Sciatic nerve (tissue), 2 donors: ENCODE measurements at places on chromosomes 5 and 9. TPM values are rescaled to one million over a fixed set of nuclear protein-coding genes. Genes with fewer than 3 reads are reported as not detected.

The IL4 gene
- total RNA-seq = not detected

The NMUR2 gene
- total RNA-seq = not detected

The ANKRD34B gene
- total RNA-seq = not detected

The GPR150 gene
- total RNA-seq = 0.49 TPM

The FAM221B gene
- not detected for total RNA-seq

The DTWD2 gene
- total RNA-seq = 6.9 TPM

The CXXC5 gene
- 62.7 TPM for total RNA-seq

The KIF4B gene
- total RNA-seq = not detected

The LPAR1 gene
- total RNA-seq = 170 TPM

The ROR2 gene
- total RNA-seq = 3.0 TPM

The TAS2R1 gene
- not detected for total RNA-seq

The PCDHGB3 gene
- total RNA-seq = 9.7 TPM

The CFAP157 gene
- 0.80 TPM for total RNA-seq

The CTXN3 gene
- total RNA-seq = not detected
